ENCODE measurements at places on chromosomes 12 and 14.
A peak's percentile ranks its signal among the peaks of the same experiment; 100 is the strongest.

DNA sequence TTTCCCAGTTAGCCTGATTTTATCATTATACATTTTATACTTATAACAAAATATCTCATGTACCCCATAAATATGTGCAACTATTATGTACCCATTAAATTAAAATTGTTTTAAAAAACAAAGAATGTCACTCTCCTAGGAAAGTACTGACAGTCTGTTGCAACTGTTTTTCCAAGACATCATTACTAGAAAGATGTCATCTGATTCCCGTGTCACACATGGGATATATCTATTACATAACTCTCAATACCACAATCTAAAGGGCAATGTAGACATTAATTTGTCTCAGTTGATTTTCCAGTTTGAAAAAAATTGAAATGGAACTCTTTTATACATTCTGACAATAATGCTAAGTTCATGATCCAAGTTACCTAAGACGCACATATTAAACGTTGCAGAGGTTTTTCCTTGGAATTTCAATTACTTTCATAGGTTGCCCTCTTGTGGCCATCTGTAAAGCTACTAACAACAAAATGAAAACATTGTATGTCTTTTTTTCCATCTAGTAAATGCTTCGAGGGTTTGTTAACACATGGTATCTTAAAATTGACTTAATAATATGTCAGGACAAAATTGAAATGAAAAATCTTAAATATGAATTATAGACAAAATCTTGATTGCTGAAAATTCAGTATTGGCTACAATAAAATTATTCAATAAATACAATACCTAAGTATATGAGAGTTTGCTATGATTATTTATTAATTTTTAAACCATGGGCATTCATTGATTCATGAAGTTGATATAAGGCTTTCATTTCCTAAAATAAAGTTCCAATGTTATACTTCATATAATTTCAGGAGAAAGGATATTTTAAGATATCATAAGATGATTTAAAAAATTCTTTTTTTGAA is 131.6 kb downstream of the PPFIA2 start:
- no peak for DNase-seq

DNA sequence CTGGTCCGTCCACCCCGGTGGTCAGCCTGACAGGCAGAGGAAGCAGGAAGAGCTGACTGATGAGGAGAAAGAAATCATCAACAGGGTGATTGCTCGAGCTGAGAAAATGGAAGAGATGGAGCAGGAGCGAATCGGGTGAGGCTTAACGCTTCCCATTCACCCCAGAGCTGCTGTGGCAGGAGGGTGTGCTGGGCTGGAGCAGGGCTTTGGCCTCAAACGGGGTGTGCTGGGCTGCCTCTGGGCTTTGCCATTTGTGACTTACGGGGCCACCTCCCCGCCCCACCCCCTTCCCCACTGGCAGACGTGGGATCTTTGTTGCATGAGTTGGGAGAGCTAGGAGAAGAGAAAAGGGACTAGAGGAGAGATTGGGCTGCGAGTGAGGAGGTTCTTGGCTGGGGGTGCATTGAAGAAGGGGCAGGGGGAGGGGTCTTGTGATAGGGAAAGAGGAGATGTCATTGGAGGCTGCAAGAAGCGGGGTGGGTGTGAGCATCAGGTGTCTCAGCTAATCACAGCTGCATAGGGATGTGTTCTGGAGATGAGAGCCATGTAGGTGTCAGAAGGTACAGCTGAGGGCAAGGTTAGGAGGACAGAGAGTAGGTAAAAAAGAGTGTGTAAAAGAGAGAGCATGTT is 56.3 kb downstream of the RPH3A start:
- DNase-seq: no peak

GRCh38 chr14:86334355-86334754 is 804.4 kb downstream of the FLRT2 start:
- no peak for DNase-seq

GRCh38 chr14:90045616-90046015 is 16.2 kb upstream of the KCNK13 start:
- DNase-seq: no peak

- no peak for DNase-seq
Observed at GRCh38 chr14:101985957-101986356, 21.6 kb downstream of the DYNC1H1 start.

- no peak for DNase-seq
Observed at GRCh38 chr12:7857971-7858370, 14.7 kb downstream of the SLC2A14 start.

GRCh38 chr12:50103767-50104321 is at the start of gene GPD1:
Gene GPD1 (plus strand): TSS chr12:50104008. CDS start chr12:50104051, 43 bp downstream.
- peak; percentile 28 for DNase-seq

GRCh38 chr14:89654998-89655397 is 238.0 kb upstream of the FOXN3 start:
- DNase-seq: no peak

- DNase-seq: no peak
Observed at GRCh38 chr12:67909091-67909531, 80.1 kb upstream of the IFNG-AS1 start.

DNA sequence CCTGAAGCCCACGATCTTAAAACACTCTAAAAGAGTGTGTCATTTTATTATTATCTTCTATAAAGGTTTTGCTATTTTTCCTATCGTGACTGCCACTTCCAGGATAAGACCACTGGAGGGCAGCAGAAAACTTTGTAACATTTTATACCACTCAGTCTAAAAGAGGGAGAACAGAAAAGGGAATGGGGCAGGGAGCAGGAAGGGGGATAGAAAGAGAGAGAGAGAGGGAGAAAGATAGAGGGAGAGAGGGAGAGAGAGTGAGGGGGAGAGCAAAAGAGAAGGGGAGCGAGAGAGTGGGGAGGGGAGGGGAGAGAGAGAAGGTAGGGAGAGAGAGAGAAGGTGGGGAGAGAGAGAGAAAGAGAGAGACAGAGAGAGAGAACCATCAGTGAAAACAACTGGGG is 2.0 kb upstream of the ART4 start:
- DNase-seq: peak; percentile 33

GRCh38 chr12:127162902-127163301 is 1104.1 kb upstream of the TMEM132C start:
- DNase-seq: peak; percentile 19

DNA sequence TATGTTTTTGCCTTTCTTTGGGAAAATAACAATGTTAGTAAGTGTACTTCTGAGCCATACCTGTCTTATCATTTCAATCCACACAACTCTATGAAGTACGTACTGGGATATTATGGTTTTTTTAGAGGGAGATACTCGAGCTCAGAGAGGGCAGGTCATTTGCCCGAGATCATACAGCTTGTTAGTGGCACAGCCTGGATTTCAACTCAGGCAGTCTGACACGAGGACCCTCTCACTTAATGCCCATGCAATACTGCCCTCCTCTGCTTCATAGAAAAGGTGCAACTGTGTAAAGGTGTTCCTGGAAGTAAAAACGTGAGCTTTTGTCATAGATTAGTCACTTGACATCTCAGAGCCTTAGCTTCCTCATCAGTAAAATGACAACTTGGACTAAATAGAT is 128.0 kb downstream of the NDUFA12 start:
- DNase-seq: no peak

GRCh38 chr12:120225200-120225558 is 24.3 kb upstream of the RPLP0 start:
- no peak for DNase-seq

GRCh38 chr14:34498684-34499412 is 36.8 kb upstream of the SPTSSA start:
- peak; percentile 7 for DNase-seq

GRCh38 chr12:47722941-47723631 is 2.2 kb downstream of the ENDOU start:
- no peak for DNase-seq

DNA sequence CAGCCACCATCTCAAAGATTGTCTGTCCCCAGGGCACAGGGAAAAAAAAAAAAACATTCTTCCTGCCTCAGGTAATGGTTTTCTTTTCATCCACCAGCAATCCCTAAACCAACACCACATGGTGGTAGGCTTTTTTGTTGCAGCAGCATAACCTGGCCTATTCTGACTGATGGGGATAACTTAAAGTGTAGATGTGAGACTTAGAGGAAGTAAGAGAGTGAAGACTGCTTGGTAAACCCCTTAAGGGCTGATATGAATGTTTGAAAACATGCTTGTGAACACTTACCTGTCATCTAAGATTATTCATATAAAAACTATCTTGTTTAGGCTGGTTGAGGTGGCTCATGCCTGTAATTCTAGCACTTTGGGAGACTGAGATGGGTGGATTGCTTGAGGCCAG is 130.2 kb upstream of the RAP1B start:
- peak; percentile 29 for DNase-seq

DNA sequence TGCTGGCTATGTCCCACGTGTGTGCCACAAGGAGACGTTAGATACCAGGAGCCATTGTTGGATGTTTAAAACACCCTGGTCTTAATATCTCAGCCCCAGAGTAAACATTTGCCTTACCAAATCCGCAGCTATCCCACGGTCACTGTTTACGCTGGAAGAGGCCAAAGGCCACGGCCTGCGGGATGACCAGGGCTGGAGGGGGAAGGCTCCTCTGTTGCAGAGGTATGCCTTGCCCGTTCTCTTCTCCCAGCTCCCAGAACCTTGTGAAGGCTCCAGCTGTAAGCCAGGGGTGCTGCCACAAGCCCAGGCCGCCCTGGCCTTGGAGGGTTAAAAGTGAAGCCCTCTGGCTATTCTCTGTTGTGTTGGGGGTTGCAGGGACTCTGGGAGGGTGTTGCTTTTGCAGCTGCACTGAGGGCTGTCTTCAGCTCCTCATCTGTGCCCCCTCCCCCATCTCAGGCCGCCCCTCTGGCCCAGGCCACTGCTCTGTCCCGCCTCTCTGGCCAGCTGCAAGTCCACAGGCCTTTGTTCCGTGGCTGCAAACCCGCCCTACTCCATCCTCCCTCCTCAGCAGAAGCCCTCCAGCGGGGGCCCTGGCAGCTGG is 2.5 kb downstream of the PLEKHG3 start:
- no peak for DNase-seq

DNA sequence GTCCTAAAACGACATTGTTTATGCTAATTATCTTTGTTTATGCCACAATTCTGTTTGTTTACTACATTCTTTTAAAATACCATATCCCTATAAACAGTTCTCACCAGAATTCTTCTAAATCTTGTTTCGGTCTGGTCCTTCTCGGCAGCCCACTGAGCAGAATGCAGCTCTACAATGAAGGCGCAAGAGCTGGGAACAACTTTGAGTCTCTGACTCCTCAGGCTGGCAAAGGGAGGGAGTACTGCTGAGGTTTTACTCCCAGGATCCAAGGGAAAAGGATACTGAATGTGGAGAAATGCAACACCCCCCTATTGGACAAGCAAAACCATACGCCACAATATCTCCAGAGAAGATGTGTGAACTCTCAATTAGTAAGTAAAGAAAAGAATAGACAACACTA is 5.4 kb downstream of the SOX5 start:
- DNase-seq: no peak

DNA sequence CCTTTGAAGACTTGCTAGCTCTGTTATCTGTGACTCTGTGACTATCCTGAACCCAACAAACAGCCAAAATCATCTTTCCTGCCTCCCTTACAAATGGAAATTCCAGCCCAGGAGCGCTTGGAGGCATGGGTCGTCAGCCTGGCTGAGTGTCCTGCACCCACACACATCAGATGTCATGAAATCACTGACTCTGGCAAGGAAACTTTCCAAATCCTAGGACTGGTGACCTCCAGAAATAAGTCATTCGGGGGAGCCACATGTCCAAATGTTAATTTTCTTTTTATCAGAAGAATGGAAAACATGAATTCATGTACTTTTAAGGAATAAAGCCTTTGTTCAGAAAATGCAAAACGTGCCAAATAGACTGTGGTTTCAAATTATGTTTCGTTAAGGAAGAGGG is 96.3 kb upstream of the EVL start:
- no peak for DNase-seq

DNA sequence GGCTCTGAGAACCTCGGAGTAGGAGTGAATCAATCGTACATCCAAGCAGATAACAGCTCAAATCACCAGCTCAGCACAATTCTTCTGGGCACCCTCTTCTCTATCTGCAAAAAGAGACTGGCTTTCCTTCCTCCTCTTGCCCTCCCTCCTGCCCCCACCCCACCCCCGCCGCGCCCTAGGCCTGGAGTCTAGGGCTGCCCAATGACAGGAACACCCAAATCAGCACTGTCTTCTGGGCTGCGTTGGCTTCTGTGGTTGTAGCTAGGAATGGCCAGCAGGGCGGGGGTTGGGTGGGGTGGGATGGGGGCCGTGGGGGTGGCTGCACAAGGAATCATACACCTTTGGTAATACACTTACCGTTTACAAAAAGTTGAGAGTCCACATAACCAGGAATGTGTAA is 28.0 kb upstream of the TMCC3 start:
- DNase-seq: no peak

- no peak for DNase-seq
Observed at GRCh38 chr14:72614891-72615415, 278.9 kb downstream of the DPF3 start.

GRCh38 chr14:65824285-65824977 is 411.9 kb downstream of the FUT8 start:
- peak; percentile 67 for DNase-seq

DNA sequence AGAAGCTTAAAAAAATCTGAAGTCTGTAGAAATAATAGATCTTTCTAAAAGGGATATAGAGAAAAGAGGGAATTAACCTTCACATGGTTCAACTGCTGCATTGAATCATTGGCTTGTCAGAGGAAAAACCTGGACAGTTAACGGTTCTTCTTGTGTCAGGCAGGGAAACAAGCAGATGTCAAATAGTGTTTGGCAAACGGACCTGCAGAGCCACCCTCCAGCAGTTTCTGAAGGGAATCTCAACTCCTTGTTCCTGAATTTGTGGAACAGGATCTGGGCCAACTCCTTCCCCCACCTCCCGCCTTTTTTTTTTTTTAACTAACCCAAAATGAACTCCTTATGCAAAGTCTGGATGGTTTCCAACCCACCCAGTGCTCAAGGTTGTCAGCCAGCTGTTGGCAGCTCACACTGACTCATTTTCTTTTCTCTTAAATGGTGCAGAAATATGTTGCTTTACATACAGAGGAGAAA is 187.3 kb downstream of the CAND1 start:
- no peak for DNase-seq

GRCh38 chr12:83386527-83387264 is 700.0 kb downstream of the TMTC2 start:
- no peak for DNase-seq

DNA sequence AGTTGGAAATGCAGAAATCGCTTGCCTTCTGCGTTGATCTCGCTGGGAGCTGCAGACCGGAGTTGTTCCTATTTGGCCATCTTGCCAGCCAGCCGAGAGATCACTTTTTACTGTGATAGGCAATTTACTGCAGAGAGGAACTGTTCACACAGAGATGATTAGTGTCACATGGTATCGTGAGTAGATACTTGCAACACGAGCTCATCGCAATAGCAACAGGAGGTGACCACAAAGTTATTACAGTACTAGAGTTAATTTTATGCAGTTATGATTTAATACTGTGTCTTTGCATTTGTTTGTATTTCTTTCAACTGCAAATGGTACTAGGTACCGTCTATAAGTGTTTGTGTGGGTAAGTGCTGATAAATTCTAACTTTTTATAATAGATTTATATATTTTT is 27.8 kb downstream of the NOPCHAP1 start:
- DNase-seq: no peak
